GM18507 (cell line): ENCODE measurements at places on chromosomes 1 and 21.

- no peak for DNase-seq
Measured at GRCh38 chr1:176193663-176194062, 13.4 kb downstream of the COP1 start.

- no peak for DNase-seq
Measured at GRCh38 chr21:35645991-35646390, 414.3 kb downstream of the SETD4 start.

DNA sequence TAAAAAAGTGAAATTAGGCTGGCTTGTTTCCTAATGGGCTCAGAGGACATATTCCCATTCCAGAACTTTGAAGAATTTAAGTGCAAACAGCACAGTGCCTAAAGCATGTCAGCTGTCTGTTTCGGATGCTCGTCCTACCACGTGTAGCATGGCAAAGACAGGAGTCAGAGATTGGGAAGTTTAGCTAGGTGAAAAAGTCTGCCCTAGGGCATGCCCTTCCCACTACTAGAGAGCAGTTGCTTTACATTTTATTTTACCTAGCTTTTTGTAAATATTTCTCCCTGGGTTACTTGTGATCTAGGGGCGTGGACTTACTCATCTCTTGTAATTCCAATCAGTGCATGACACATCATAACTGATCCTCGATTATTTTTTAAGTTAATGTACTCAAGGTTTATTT is 111.1 kb downstream of the LMO4 start:
- no peak for DNase-seq

GRCh38 chr1:189706594-189706993 is 771.1 kb downstream of the BRINP3 start:
- DNase-seq = no peak

DNA sequence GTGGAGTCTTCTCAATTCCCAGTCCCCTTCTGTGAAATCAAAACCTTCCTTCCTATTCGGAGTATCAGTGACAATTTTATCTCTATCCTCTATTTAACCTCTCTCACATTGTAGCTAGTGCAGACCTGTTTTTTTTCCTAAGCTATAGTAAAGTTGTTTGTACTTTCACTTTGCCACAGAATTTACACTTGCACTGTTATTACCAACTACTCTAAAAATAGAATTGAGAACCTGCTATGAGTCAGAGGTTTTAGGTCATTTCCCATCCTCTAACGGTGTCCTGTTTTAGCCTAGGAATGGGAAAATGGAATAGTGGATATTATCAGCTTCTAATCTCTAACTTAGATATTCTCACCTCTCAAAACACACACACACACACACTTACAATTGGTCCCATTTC is 862.7 kb downstream of the NCAM2 start:
- no peak for DNase-seq

- DNase-seq = peak; percentile 29
Measured at GRCh38 chr1:154179946-154180687, 11.8 kb downstream of the TPM3 start.

DNA sequence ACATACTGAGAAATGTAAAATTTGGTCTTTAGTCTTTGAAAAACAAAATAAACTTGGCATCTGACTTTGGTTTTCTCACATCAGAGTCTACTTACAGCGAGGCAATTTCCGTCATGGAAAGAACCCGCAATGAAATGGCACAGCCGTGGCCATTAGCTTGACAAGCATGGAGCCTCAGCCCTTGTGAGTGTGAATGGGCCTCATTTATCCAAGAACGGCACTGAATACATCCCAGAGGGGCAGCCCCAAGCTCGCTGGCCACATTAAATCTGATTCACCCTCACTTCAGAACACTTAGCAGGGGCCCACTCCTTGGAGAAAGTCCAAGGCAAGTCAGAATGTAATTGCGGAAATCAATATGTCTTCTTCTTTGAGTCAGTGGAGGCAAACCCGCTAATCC is 64.8 kb downstream of the ERG start:
- DNase-seq = no peak

DNA sequence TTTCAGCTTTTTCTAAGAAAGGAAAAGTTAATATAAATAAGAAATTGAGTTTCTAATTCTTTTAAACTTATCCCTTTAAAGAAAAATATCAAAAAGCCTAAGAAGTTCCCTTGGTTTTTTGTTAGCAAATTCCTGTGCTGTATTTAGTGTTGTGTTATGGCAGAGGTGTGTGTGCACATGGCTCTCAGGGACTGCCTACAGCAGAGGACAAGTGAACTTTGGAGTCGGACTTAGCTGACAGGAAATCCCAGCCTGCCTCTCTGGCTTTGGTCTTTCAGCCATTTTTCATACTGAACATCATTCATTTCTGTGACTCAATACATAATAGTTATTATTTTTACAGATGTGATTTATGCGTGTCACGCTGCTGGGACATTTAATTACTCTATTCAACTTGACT is 149.6 kb downstream of the FMN2 start:
- DNase-seq = no peak

GRCh38 chr1:229999004-229999670 is 67.9 kb upstream of the GALNT2 start:
- no peak for DNase-seq

- no peak for DNase-seq
Measured at GRCh38 chr1:54653036-54653435, 11.4 kb downstream of the MROH7 start.

- DNase-seq = no peak
Measured at GRCh38 chr1:19156676-19157075, 53.4 kb downstream of the UBR4 start.

DNA sequence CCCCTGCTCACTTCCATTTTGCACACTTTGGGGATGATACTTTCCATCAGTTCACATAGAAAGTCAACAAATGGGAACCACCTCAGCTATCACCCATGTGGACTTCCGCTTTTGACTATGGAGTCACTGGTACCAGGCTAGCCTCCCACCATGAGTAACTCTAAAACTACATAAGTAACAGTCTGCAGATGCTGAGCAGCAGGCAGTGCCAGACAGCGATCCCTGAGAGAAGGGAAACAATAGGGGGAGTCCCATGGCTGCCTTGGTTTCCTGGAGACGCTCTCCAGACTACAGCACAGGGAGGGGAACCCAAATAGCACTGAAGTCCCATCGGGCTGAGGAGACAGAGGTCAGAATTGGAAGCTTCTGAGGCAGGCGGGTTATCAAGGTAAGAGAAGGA is 2.8 kb upstream of the TFF2 start:
- no peak for DNase-seq

DNA sequence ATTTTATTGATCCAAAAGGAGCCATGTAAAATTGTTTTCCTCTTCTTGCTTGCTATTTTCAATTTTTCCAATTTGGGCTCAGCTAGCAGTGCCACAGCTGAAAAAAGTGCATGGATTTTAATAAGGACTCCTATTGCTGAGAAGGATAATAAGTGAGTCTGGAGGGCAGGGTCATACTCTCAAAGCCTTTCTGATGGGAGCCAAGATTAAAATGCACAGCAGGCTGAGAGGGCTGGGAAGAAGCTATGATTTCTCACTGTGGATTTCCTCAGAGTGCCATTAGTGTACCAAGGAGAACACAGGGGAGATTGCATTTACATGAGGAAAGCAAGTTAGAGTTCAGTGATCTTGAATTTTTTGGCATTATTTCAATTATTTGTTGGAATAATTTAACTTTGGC is 261.3 kb downstream of the ST6GALNAC3 start:
- DNase-seq = no peak

GRCh38 chr1:175947771-175948170 is 204.4 kb upstream of the TNR start:
- DNase-seq = no peak

GRCh38 chr1:196897158-196897828 is 9.4 kb downstream of the CFHR4 start:
- no peak for DNase-seq

- DNase-seq = no peak
Measured at GRCh38 chr21:38942748-38943211, 137.1 kb downstream of the ETS2 start.

DNA sequence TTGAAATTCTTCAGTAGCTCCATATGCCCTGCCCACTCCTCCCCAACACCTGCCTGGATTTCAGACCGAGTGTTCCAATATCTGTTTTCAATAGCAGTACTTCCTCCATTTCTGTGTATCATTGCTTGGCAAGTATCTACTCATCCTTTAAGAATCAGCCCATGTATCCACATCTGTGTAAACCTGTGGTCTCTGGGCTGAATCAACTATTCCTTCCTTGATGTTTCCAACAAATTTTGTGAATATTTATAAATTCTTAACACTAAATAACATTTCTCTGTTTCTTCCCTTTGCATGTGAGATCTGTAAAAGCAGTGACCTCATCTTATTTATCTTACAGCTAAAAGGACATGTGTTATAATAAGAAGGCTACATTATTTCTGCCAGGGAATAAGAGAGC is 26.0 kb upstream of the UAP1 start:
- DNase-seq = no peak

- DNase-seq = no peak
Measured at GRCh38 chr1:8363767-8364301, 45.9 kb downstream of the SLC45A1 start.

DNA sequence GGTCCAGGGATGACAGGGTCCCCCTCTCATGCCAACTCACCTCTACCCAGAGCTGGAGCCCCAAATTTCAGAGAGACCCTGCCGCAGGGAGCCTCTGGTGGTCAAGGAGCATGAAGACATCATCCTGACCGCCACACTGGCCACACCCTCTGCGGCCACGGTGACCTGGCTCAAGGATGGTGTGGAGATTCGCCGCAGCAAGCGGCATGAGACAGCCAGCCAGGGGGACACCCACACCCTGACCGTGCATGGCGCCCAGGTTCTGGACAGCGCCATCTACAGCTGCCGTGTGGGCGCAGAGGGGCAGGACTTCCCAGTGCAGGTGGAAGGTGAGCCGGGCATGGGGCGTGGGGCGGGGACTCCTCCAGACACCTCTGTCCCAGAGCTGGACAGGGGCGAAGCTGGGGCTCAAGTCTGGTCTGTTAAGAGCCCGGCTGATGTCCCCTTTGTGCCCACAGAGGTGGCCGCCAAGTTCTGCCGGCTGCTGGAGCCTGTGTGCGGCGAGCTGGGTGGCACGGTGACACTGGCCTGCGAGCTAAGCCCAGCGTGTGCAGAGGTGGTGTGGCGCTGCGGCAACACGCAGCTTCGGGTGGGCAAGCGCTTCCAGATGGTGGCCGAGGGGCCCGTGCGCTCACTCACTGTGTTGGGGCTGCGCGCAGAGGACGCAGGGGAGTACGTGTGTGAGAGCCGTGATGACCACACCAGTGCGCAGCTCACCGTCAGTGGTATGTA is 66.0 kb downstream of the OBSCN start:
- no peak for DNase-seq

DNA sequence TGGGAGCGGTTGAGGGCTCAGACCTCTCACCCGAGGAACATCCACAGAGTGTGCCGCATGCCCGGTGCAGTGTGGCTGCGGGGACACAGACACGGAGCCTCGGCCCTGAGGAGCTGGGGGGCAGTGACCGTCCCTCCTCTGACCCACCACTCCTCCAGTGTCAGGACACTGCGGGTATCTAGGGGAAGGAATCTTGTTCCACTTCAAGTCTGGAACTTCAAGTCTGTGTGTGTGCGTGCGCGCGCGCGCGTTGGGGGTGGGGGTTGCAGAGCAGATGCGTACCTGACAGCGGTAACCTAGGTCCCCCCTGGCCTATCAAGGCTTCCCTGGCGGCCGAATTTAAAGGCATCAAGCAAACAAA is 17.3 kb downstream of the PCSK9 start:
- DNase-seq = no peak

DNA sequence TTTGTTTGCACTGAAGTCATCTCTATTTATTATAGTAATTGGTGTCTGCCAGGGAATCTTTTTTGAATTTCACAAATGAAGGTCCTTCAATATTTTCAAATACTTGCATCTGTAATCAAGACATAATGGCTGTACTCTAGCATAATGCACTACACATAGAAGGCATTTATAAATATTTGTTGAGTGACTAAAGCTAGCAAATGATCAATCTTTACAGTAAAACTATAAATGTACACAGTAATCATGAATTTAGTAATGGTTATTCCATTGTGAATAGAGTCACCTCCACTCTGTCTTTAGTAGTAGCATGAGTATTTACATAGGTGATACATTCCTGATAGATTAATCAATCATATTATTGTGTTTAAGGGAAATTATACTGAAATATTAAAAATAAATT is 119.6 kb downstream of the USH2A start:
- no peak for DNase-seq

- DNase-seq = no peak
Measured at GRCh38 chr1:185393815-185394214, 76.8 kb upstream of the IVNS1ABP start.

GRCh38 chr21:42515708-42516502 is 2.3 kb downstream of the SLC37A1 start:
- no peak for DNase-seq

DNA sequence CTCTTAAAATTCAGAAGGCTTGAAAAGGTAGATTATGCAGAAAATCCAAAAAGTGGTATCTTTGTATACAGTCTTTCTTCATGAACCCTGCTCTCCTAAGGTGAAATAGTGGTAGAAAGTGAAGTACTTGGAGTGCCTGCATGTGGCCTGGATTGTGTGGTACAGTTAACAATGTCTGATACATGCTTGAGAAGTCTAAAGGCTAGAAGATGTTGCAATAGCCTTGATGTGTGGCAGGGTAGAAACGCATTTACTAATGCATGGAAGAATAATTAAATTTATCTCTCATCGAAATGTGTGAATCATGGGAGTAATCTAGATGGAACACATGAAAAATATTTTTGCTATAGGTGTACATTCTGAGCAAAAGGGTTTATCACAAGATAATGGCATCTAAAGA is 1632.3 kb upstream of the B3GALT2 start:
- DNase-seq = no peak

DNA sequence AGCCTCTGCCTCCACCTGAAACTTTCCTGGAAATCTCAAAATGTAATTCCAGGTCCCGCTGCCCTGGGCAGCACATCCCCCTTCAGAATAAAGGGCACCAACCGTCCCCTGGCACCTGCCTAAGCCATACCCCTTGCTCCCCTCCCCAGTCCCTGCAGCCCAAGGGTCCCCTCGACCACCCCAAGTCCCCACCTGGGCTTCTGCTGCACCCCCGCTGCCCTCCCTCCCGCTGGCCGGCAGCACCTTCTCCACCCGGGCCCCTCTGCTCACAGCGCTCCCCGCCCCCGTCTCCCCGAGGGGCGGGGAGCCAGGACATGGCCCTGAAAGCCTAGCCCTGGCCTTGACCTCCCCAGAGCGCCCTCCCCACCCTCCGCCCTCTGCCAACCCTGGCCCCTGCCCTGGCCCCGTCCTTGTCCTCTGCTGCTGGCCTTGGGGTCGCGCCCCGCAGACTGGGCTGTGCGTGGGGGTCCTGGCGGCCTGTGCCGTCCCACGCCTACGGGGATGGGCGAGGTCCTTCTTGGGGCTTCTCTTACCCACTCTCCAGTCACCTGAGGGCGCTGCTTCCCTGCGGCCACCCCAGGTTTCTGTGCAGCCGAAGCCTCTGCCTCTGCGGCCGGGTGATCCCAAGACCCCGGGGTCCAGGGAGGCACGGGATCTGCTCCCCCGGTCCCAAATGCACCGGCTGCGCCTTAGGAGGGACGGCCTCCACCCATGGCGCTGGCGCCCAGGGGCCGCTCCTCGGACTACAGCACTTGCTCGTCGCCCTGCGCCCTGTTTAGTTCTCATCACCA is 41.7 kb downstream of the WDR4 start:
- DNase-seq = no peak
